ENCODE measurements at places on chromosomes 5 and 9. TPM values are rescaled to one million over a fixed set of nuclear protein-coding genes. Genes with fewer than 3 reads are reported as not detected.

The ANKRD33B gene
- total RNA-seq, result 1.3 TPM

The LARP1 gene
- total RNA-seq, result 47.6 TPM

The GRM6 gene
- not detected for total RNA-seq

The TRMT10B gene
- 2.2 TPM for total RNA-seq

The CDX1 gene
- not detected for total RNA-seq

The FOXD4L3 gene
- not detected for total RNA-seq

The TRIP13 gene
- 43.7 TPM for total RNA-seq

The SAXO1 gene
- not detected for total RNA-seq

The FKTN gene
- total RNA-seq, result 12.7 TPM

The PDE8B gene
- total RNA-seq, result not detected

The CDO1 gene
- 0.42 TPM for total RNA-seq

The FAM151B gene
- total RNA-seq, result 3.8 TPM

The ARHGEF39 gene
- total RNA-seq, result 5.9 TPM

The ROPN1L gene
- total RNA-seq, result 0.83 TPM

The BAAT gene
- total RNA-seq, result 0.85 TPM

The FOXD4 gene
- total RNA-seq, result 0.26 TPM

The IFNA16 gene
- total RNA-seq, result not detected

The CDC25C gene
- total RNA-seq, result 9.0 TPM

The NUTM2G gene
- total RNA-seq, result not detected

The ALDOB gene
- total RNA-seq, result not detected

The MYOT gene
- 0.08 TPM for total RNA-seq

The PAX5 gene
- total RNA-seq, result not detected

The PIP5KL1 gene
- total RNA-seq, result not detected

The JAK2 gene
- total RNA-seq, result 5.7 TPM

The PCDHB9 gene
- 0.90 TPM for total RNA-seq

The IFNK gene
- total RNA-seq, result not detected

The SH2D3C gene
- total RNA-seq, result 0.11 TPM

The LCN10 gene
- total RNA-seq, result not detected

The KIAA0825 gene
- 0.08 TPM for total RNA-seq

The ERMP1 gene
- total RNA-seq, result 35.2 TPM

The PLPP1 gene
- total RNA-seq, result 18.0 TPM

The GABRA1 gene
- total RNA-seq, result not detected

The SARDH gene
- 0.61 TPM for total RNA-seq

The MACROH2A1 gene
- 117 TPM for total RNA-seq

The FSTL4 gene
- total RNA-seq, result 3.6 TPM

The WDR38 gene
- not detected for total RNA-seq

The LCN15 gene
- 0.05 TPM for total RNA-seq

Data from SK-MEL-5 (cell line).